Caki2 (cell line): ENCODE measurements at places on chromosomes 1 and 21. TPM values are rescaled to one million over a fixed set of nuclear protein-coding genes. Genes with fewer than 3 reads are reported as not detected.
A peak's percentile ranks its signal among the peaks of the same experiment; 100 is the strongest.

Gene PDPN
- total RNA-seq, result not detected in 2 replicates

Gene GNG12
- 41.9 and 60.4 TPM in 2 replicates for total RNA-seq

GRCh38 chr1:247681288-247681897 is 1.9 kb upstream of the OR13G1 start:
- peak; percentile 17 for DNase-seq

DNA sequence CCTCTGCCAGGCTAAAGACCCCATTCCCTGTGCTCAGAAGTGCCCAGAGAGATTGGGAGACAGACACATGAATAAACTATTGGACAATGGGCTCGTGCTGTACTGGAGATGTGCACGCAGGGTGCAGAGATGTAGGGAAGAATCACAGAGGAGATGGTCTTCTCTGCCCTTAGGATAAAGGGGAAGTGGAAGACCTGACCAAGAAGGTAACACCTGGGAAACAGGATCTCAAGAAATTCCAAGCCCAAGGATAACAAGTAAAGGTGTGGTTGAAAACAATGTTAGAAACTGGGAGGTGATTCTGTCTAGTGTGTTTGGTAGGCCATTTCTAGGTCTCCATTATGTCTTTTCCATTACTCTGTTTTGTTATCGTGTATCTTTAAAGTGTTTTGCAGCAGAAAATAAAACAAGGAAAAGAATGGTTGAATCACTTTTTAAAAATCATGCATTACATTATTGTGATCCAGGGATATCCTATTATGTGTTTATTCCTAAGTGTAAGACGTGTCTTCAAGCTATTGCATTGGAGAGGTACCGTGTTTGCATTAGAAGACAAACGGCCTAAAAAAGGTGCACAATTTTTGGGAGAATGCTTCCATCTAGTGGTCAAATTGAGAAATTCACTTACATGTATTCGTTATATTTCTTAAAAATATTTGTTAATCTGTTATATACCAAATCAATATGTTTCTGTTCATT is 40.8 kb upstream of the KCTD3 start:
- DNase-seq, result peak; percentile 26

GRCh38 chr1:151940541-151940940 is 31.2 kb upstream of the THEM4 start:
- no peak for DNase-seq

DNA sequence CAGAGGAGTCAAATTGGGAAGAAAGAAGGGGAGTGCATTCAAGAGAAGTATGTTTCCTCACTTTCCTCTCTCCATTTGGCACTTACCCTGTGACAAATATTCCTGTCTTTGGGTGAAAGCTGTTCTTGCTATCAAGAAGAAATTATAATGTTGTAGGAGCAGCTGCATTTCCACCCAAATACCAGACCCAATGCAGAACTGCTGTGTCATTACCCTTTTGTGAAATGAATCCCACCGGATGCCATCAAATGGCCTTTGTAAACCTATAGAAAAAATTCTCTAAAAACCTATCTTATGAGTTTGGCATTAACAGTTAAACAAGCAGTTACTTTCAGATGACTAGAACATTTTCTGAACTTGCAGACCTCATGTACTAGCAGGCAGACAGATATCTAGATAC is 16.7 kb upstream of the PALMD start:
- DNase-seq, result no peak

DNA sequence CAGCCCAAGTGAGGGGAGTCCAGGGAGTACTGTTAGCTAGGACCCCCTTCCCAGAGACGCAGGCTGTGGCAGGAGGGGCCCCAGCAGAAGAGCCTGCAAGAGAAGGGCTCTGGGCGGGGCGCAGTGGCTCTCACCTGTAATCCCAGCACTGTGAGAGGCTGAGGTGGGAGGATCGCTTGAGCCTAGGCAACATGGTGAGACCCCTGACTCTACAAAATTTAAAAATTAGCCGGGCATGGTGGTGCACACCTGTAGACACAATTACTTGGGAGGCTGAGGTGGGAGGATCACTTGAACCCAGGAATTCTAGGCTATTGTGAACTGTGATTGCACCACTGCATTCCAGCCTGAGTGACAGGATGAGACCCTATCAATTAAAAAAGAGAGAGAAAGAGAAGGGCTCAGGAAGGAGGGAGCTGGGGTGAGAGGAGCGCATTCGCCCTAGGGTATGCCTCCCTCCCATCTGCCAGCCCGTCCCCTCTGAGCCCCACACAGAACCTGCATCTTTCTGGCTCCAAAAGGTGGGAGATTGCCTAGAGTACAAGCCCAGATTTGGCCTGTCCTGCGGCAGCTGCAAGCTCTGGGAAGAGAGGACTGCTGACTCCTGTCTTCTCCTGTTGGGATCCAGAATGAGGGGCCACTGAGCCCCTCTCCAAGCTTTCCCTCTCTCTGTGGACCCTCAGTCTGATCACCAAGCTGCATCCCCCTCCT is 3.6 kb downstream of the KCNQ4 start:
- no peak for DNase-seq

GRCh38 chr1:202135221-202135721 is 9.3 kb downstream of the ARL8A start:
- peak; percentile 55 for DNase-seq

DNA sequence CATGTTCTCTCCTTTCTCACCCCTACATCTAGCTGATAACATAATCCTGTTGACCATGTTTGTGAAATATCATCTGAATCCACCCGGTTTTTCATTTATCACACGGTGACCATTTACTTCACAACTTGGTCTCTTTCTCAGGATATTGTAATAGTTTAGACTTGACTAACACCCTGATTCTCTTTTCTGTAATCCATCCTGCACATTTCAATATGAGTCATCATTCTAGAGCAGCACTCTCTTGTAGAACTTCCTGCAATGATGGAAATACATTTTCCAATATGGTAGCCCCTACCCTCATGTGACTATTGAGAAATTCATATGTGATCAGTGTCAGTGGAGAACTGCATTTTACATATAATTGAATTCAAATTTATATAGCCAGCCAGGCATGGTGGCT is 2.3 kb upstream of the JAM2 start:
- no peak for DNase-seq

GRCh38 chr1:201982082-201982622 is 296 bp upstream of the RNPEP start:
- DNase-seq, result no peak

GRCh38 chr1:7703321-7704213 is 67.5 kb upstream of the VAMP3 start:
- DNase-seq, result no peak
